CD4-positive, alpha-beta T cell treated with Interleukin-4 for 4 hours (primary cell): ENCODE measurements at places on chromosomes 2 and 18.

- DNase-seq, result no peak
Observed at GRCh38 chr2:198371921-198372543, 567.6 kb downstream of the PLCL1 start.

- DNase-seq, result no peak
Observed at GRCh38 chr2:147482111-147482895, 362.5 kb upstream of the ACVR2A start.

- DNase-seq, result no peak
Observed at GRCh38 chr2:23498943-23499342, 114.0 kb downstream of the KLHL29 start.

DNA sequence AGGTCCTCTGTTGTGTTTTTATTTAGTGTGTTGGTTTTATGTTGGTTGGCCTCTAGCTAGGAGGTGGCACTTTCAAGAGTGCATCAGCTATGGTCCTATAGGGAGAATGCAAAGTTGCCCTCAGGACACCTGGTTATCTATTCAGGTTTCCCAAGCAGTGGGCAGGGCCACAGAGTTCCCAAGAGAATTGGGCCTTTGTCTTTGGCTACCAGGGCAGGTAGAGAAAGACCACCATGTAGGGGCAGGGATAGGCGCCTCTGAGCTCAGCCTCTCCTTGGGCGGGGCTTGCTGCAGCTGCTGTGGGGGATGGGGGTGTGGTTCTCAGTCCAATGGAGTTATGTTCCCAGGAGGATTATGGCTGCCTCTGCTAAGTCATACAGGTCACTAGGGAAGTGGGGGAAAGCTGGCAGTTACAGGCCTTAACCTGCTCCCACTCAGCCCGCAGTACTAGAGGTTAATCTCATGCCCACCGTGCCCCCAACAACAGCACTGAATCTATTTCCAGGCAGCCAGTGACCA lies 26.0 kb downstream of the ABCB11 start:
- DNase-seq, result no peak

- no peak for DNase-seq
Observed at GRCh38 chr2:44793322-44793870, 148.1 kb upstream of the SIX3 start.

GRCh38 chr18:76005632-76006208 lies 489.3 kb downstream of the ZNF516 start:
- no peak for DNase-seq

- no peak for DNase-seq
Observed at GRCh38 chr2:174763780-174764179, 492 bp downstream of the CHRNA1 start.

GRCh38 chr2:46615986-46616485 lies 136.7 kb downstream of the TMEM247 start:
- DNase-seq, result peak; percentile 34

- DNase-seq, result no peak
Observed at GRCh38 chr18:68714366-68714711, 569 bp downstream of the TMX3 start.

DNA sequence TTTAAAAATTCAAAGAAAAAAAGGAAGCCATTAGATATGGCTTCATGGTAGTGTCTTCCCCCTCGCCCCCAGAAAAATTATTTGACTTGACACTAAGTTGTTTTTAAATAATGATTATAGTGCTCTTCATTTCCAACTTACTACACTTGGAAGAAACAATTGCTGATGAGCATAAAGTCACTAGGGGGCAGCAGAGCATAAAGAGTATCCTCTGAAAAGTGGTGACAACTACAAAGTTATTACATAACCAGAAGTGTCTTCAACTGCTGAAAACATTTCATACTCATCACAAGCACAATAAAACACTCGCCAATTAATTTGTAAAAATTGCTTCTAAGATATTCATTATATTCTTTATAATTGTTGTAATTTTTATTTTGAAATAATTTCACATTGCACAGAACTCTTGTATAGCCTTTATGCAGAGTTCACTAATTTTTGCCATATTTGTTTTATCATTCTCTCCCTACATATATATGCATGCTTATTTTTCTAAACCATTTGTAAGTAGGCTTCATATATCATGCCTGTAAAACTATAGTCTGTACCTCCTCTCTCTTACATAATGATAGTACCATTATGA lies 54.9 kb downstream of the EXOC6B start:
- DNase-seq, result peak; percentile 72

DNA sequence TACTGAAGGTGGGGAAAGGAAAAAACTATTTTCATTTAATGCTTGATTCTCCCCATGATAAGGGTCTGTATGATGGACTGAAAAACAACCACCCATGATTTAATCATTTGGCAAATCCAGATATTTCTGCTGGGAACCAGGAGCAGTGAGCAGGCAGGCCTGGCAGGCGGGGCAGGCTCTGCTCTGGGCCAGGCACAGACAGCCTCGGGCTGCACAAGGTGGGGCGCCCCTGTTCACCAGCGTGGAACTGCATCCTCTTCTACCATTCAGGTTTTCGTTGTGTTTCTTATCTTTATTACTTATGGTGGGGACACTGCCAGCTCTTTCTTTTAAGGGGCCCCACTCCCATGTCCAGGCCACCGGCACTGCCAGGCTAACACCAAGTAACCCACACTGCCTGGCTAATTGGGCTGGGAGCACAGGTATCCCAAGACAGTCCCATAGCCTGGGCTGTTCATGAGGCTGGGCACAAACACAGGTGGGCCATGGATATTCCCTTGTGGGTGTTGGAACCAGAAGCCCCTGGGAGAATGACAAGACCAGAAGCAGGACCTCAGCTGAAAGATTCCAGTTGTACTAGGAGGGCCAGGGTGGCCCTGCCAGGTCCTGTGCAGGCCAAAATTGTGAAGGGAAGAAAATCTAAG lies 57.1 kb upstream of the RALBP1 start:
- no peak for DNase-seq

DNA sequence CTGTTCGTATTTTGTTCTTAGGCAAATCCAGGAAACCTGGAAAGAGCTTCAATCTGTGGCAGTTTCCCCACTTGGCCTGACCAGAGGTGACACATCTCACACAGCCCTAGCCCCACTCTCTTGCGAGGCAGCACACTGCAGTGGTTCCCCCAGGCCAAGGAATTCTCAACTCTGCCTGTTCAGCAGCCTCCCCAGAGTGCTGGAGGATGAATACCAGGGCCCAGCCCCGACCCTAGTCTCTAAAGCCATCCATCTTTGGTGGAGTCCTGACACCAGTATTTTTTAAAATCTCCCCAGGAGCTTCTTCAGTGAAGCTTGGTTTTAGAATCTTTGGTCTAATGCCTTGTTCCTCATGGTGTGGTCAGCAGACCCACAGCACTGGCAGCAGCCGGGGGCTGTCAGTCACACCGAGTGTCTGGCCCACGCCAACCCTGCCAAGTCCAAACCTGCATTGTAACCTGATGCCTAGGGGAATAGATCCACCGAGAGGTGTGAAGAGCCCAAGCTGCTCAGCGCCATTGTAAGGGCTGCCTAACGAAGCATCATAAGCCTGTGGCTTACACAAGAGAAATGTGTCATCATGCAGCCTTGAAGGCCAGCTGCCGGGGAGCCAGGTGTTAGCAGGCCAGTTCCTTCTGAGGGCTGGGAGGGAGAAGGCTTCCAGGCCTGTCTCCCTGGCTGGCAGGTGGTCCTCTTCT lies 428.7 kb upstream of the ID2 start:
- DNase-seq, result no peak

- no peak for DNase-seq
Observed at GRCh38 chr2:173488861-173489260, 134.2 kb downstream of the CDCA7 start.

DNA sequence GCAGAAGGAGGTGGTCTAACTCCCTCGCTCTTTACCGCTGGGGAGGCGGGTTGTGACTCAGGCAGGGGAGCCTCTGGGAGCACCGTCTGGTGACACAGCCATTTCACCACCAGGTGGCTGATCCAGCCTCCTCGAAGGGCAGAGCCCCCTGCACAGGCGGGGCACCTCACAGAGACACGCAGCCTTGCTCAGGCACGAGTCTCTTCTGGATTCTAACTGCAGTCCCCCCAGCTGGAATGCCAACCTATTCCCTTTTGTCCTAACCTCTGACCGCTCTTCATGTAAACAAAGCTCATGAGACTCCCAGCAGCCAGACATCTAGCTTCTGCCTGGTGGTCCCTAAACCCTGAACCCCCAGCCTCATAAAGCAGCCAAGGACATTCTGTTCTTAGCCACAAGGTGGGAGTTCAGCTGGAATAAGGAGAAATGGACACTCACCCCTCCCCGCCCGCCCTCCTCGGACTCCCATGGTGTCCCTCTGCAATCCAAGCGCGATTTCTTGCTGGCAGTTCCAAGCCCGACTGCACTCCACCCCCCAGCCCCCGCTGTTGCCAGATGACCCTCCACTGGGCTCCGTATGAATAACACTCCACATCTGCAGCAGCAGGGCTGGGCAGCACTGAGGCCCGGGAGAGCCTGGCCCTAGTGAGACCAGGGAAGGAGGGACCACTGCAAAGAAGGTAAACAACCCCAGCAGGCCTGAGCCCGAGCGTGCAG lies 84.3 kb downstream of the TNS1 start:
- no peak for DNase-seq

GRCh38 chr18:55354795-55355194 lies 233.2 kb downstream of the TCF4 start:
- no peak for DNase-seq

- DNase-seq, result no peak
Observed at GRCh38 chr18:21662581-21662980, 42.0 kb downstream of the ABHD3 start.

- no peak for DNase-seq
Observed at GRCh38 chr2:10424916-10425505, 23.1 kb downstream of the ODC1 start.

GRCh38 chr2:4049463-4049862 lies 346.1 kb downstream of the DCDC2C start:
- DNase-seq, result no peak

DNA sequence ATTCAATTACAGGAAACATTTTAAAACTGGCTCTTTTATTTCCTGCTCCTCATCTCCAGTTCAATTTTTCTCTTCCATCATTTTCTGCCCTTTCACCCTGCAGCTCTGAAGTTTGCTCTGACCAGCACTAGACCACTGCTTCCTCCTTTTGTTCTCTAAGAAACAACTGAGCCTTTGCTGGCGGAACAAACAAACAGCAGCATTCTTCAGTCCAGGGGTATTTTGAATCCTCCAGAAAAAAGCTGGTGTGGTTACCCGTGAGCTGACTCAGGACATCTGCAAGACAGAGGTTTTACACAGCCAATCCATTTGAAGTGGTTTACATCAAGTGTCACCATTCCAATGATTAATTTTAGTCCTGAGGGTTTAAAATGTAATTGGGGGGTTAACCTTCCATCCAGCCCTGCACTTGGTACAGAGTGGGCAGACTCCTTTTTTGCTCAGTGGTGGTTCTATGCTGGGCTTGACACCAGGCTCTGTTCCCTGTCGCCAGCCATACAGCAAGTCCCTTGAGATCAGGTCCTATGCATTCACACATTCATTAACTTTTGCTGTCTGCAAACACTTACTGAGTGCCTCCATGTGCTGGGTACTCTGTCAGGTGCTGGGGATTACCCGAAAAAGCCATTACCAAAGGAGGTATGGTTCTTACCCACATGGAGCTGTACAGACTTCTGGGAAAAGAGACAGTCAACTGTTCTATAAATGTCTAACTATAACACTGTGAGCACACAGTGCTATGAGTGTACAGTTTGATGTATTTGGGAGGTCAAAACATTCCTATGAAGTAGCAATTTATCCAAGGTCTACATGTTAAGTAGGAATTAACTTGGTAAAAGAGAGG lies 909.4 kb upstream of the GYPC start:
- DNase-seq, result no peak

- no peak for DNase-seq
Observed at GRCh38 chr18:23930002-23930401, 84.6 kb upstream of the TTC39C start.

DNA sequence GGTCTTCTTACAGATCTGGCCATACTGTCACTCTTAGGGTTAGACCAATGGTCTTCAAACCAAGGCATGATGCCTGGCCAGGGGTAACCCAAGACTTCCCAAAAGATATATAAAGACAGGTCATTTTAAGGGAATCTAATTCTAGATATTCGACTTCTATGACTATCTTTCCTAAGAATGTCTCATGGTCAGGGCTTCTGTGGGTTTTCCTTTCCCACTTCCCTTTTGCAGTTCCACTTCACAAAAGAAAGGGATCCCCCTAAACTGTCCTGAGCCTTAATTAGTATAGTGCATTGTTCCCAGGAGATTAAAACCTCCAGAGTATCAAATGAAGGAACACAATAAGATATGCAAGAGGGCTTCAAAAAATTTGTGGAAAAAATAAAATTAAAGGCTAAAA lies 223.6 kb upstream of the SIX2 start:
- no peak for DNase-seq

DNA sequence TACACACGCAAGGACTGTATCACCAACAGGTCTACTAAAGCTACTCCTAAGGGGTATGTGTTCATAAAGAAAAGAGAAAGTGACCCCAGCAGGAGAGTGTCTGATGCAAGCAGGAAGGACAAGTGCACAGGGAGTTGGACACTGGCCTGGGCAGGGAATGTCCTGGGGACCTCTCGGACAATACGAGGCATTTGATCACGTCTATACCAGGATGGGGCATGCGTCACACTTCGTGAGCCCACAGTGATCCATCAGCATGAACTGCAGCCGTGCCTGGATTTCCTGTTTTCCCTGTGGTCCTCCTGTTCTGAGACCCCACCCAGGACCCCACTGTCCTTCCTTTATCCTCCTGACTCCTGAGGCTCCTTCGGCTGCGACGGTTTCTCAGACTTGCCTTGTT lies 113.9 kb downstream of the HDAC4 start:
- no peak for DNase-seq

GRCh38 chr18:44927127-44927849 lies 246.6 kb downstream of the SETBP1 start:
- DNase-seq, result no peak

GRCh38 chr18:33699372-33699771 lies 121.4 kb downstream of the ASXL3 start:
- no peak for DNase-seq

DNA sequence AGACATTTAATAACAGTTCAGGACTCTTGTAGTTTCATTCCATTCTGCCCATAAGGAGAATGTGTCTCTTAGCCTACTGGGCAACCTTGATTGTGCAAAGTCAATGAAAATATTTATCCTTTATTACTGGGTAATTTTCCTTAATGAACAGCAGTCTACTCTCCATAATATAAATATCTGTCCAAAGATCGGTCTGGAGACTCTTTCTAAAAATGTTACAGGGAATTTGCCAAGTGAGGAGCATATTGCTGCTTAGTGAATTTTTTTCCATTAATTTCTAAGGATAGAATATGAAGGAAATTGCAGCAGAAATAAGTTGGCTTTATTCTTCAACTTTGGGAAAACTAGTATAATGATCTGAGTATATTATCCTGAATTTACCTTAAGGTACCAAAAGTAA lies 817.1 kb upstream of the FSHR start:
- DNase-seq, result no peak

DNA sequence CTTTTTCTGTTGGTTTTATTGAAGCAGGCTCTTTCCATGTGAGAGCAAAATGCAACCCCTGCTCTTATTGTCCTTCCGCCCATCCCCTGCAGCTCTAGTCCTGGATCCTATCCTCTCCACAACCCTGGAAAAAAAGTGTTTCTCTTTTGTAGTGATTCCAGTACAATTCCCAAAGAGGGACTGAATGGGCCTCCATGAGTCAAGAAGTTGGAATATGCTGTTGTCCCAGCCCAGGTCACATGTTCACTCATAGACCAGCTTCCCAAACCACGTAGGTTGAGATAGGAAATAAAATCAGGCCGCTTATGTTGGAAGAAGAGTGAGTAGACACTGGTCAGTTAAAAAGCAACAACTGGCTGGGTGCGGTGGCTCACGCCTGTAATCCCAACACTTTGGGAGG lies 39.4 kb downstream of the CPO start:
- DNase-seq, result no peak
